PC-3 (cell line): ENCODE measurements at places on chromosomes 13 and 19.

GRCh38 chr13:20415694-20416107 is 110.0 kb downstream of the CRYL1 start:
- no peak for DNase-seq

DNA sequence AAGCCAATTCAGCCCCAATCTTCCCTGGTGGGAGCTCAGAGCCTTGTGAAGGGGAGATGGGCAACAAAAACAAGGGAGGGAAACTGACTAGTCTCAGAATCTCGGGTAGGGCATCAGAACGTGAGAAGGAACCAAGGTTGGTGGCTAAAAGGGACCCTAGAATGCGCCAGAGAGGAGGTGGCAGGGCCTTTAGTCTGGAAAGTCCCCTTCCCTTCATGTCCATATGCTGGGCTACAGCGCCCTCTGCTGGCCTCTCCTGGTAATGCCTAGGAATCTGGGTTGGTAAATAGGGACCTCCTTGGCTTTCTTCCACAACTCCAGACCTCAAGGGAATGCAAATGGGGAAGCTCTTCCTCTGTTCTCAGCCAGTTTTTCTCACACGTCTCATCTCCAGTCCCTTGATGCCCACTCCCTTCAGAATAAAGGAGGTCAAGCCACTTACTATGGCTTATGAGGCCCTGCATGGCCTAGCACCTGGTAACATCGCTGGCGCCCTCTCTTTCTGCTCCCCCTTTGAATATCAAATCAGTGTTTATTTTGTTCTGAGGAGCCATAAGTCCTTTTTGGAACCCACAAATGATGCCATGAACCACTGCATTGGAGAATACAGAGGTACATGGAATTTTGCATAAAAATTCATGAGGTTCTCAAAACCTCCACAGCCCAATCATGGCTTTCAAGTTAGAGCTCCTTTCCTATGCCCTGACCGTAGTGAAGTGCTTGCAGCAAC is 1.4 kb upstream of the CCDC97 start:
- peak; percentile 94 for DNase-seq

DNA sequence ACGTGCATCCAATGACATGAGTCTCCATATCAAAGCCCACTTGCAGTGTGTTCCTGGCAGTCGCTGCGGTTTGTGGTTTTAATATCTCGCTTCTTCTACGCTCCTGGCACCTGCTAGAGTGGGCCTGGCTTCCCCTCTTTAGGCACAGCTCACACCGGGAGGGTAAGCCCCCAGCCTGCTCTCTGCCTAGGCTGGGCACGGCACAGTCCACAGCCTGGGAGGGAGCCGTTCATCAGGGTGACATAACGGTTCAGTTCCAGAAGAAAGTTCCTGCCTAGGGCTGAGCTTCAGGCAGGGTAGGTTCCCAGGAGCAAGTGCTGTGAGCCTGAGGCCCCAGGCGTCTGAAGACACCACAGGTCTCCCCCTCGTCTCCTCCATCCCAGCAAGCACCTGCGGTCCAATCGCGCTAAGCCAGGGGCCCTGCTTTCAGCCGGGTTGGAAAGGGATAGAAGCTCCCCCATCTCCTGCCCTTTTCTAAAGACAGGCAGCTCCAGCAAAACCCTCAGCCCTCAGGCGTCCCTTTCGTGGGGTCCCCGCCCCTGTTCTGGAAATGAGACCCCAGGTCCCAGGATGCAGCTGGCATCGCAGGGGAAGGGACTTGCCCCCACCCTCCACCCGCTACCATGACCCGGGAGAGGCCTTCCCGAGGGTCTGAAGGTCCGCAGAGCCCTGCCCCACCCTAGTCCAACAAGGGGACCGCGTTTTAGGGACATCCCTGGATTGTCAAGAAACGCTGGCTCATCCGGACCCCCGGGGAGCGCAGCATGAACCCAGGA is 121.6 kb upstream of the ZNF507 start:
- DNase-seq: no peak

- DNase-seq: peak; percentile 50
These were observed 25.6 kb upstream of the ADGRE1 start for GRCh38 chr19:6861683-6862286.

DNA sequence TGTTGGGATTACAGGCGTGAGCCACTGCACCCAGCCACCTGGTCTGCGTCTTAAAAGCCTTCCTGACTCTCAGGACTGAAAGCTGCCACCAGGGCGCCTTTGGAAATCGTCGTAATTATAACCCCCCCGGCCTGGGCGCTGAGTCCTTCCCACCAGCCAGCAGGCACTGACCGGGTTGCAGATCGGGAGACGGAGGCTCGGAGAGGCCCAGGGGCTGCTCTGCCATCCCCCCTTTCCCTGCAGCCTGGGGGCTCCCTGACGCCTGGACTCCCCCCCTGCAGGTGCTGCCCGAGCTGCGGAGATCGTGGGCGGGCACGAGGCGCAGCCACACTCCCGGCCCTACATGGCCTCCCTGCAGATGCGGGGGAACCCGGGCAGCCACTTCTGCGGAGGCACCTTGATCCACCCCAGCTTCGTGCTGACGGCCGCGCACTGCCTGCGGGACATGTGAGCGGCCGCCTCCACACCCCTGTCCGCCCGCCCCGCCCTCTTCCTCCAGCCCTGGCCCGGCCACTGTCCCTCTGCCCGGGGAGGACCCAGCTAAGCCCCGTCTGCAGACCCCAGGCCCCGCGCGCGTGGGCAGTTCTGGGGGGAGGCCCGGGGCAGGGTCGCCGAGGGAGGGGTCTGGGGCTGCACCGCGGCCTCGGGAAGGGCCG is 2.5 kb downstream of the PRTN3 start:
- peak; percentile 31 for DNase-seq

DNA sequence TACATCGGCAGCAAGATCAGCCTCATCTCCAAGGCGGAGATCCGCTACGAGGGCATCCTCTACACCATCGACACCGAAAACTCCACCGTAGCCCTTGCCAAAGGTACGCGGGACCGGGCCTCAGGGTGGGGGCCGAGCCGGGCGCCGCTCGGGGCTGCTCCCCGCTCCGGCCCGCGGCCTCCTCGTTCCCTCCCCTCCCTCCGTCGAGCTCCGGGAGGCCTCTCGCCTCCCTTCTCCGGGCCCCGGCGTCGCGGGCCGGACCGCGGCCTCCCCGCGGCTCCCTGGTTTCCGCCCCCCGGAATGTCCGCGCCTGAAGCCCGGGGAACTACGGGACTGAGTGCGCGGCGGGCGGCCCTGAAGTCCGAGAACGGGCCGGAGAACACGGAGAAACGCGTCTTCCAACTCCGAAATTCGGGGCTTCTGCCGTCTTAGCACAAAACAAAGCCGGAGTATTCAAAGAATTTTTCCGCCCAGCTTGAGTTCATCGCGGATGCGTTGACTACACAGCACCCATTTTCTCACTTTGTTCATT is 423 bp downstream of the LSM14A start:
- DNase-seq: no peak

DNA sequence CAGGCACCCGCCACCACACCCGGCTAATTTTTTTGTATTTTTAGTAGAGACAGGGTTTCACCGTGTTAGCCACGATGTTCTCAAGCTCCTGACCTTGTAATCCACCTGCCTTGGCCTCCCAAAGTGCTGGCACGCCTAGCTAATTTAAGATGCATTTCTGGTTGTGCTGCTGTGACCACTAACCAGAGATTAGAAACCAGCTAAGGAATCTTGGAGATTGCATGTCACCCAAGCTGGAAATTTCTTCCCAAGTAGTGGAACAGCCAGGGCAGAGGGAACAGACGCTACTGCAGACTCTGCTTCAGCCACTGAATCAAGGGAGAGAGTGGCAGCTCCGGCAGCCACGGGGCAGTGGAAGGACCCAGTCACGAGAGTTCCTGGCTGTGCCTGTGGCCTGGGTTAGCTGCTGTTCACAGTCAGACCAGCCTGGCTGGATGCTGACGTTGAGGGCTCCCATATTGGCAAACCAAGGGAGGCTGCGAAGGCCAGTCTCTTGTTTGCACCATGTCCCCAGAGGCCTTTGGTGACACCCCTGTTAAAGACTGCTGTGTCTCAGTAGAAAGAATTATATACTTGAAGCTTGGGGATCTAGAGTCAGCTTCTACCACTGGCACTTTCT is 7.9 kb downstream of the TPM4 start:
- no peak for DNase-seq

- no peak for DNase-seq
These were observed 73.2 kb downstream of the DIAPH3 start for GRCh38 chr13:60090574-60090973.

- peak; percentile 8 for DNase-seq
These were observed 1.1 kb upstream of the PHF11 start for GRCh38 chr13:49494645-49495044.

GRCh38 chr13:44523146-44524015 is 52.7 kb downstream of the TSC22D1 start:
- DNase-seq: peak; percentile 72

GRCh38 chr13:25570185-25570584 is 198.4 kb downstream of the ATP8A2 start:
- DNase-seq: no peak

- no peak for DNase-seq
These were observed 35.5 kb downstream of the PCDH8 start for GRCh38 chr13:52812941-52813340.

- DNase-seq: peak; percentile 61
These were observed 19.7 kb downstream of the CEACAM16 start for GRCh38 chr19:44718441-44719261.

GRCh38 chr13:106488076-106488475 is 47.4 kb downstream of the EFNB2 start:
- no peak for DNase-seq

GRCh38 chr19:7152568-7152967 is 83.1 kb downstream of the ZNF557 start:
- DNase-seq: no peak

GRCh38 chr13:59584761-59585670 is 578.7 kb downstream of the DIAPH3 start:
- DNase-seq: peak; percentile 20

DNA sequence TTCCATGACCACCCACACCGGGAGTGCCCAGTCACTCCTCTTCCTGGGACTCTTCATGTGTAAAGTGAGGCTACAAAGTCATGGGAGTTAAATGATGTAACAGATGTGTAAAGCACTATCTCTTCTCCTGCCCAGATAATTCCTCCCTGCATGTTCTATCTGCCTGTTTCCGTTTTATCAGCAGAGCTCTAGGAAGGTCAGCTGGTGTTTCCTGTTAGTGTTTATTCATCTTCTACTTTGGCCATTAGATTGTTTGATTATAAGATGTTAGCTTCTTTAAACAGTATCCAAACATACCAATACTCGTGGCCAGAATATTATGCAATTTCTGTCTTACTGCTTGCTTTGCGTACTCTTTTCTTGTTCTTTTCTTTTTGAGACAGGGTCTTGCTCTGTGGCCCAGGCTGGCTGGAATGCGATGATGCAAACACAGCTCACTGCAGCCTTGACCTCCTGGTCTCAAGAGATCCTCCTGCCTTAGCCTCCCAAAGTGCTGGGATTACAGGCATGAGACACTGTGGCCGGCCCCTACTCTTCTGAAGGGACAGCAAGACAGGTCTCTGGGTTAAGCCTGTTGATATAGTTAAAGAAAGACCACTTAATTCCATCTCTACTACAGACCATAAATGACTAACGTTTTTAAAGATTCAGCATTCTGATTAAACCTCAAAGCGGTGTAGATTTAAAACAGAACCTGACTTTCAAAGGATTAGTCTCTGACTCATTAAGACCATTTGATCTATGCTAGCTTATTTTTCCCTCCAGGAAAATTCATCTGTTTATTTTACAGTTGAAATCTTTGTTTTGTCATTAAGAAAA is 97.4 kb upstream of the AKAP11 start:
- DNase-seq: no peak

GRCh38 chr19:4676955-4677731 is 7.0 kb upstream of the MYDGF start:
- DNase-seq: peak; percentile 53

- DNase-seq: peak; percentile 18
These were observed 39.0 kb downstream of the SERTM1 start for GRCh38 chr13:36712770-36713169.

DNA sequence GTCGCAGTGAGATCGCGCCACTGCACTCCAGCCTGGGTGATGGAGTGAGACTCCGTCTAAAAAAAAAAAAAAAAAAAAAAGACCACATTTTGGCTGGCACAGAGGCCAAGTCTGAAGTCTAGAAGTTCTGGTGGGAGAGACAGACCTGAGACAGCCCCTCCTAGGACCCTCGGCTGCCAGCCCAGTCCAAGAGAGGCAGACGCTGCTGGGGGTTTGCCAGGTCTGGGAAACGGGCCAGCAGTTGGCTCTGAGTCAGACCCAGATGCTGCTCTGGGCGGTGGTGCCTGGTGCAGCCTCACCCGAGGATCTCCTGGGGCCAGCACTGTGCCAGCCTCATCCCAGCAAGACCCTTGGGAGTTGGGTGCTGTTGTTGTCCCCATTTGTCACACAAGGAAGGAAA is 5.8 kb downstream of the FCHO1 start:
- DNase-seq: peak; percentile 79

- DNase-seq: no peak
These were observed 117.7 kb upstream of the GJB6 start for GRCh38 chr13:20349564-20350381.

DNA sequence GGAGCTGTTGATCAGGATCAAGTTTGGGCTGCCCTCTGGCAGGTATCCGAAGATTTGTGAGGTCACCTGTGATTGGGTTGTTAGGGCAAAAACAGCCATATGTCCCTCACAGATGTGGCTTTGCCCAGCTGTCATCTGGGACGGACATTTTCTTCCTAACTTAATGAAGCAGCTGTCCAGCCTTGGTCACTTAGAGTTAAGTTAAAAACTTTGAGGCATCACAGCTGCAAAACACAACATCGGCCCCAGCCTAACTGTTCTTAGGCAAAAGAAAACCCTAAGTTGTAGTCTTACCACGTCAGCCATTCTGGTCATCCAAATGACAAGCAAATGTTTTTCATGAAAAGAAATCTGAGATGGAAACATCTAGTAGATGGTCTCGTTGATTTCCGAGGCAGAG is 318.4 kb downstream of the DCLK1 start:
- no peak for DNase-seq

DNA sequence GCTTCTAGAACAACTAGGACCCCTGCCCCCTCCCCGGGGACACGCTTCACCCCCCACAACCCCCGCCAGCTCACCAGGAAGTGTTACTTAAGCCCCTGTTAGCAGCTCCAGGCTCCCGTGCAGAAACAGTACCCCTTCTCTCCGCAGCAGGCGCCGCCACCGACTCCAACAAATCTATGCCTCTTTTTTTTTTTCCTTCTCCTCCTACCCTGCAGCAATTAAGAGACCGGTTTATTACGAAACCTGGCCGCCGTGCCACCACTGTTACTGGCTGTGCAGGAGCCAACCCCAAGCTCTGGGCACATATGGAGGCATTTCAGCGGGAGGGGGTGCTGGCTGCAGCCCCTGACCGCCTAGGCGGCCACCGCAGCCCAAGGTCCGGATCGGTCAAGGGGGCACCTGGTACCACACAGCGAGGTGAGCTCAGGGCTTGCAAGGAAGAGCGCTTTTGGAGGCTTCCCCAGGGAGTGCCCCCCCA is 2.4 kb downstream of the GADD45B start:
- peak; percentile 53 for DNase-seq

GRCh38 chr19:50649433-50650391 is at the start of gene C19orf81:
Gene C19orf81 (plus strand): TSS chr19:50649445. CDS start chr19:50649445, 0 bp downstream.
- peak; percentile 23 for DNase-seq
